ENCODE measurements at places on chromosomes 7 and 10.
A peak's percentile ranks its signal among the peaks of the same experiment; 100 is the strongest.

- peak; percentile 63 for DNase-seq
Observed at GRCh38 chr10:97981816-97982215, 48.6 kb downstream of the CRTAC1 start.

- DNase-seq = no peak
Observed at GRCh38 chr7:30278376-30278775, 6.0 kb upstream of the ZNRF2 start.

DNA sequence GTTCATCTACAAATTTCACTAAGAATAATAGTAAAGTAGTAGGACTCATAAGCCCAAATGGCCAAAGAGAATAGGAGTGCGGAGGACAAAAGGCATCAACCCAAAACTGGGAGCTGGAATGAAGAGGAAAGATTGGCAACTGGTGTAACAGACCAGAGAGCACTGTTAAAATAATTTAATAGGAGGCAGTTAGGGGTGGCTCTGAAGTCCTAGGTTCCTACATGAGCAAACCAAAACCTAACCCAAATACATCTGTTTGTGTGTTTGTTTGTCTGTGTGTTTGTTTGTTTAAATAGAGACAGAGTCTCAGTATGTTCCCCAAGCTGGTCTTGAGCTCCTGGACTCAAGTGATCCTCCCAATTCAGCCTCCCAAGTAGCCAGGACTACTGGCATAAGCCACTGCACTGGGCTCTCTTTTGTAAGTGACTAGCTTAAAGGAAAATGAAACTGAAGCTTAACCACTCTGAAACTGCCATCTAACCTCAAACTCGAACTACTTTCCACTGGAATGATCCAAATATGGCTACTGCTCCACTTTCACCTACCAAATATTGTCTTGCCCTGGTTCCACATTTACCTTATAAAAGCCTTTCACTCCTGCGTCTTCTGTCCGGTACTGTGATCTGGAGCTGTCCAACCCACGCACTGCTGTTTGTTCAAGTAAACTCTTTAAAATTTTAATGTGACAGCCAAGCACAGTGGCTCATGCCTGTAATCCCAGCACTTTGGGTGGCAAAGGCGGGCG is 94.9 kb downstream of the AKR1D1 start:
- DNase-seq = peak; percentile 88

- DNase-seq = no peak
Observed at GRCh38 chr10:12842310-12842709, 159.2 kb downstream of the CCDC3 start.

DNA sequence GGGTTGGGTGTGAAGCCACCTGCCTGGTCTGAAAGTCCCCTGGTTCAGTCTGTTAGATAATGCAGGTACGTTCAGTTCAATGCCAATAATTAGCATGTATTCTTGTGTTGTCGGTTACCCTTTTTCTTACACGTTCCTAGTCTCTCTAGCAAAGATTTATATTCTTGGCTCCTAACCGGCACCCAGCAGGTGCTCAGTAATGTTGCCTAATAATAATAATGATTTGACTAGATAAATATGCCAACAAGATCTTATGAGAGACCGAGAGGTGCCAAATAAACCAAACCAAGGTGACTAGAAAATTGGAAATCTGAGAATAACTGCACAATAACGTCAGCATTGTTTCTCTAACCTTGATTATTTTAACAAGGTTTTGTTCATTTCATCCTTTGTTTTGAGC is 1.1 kb upstream of the SMIM30 start:
- DNase-seq = no peak

GRCh38 chr7:4682621-4683042 is 537 bp downstream of the FOXK1 start:
- DNase-seq = peak; percentile 42

- DNase-seq = no peak
Observed at GRCh38 chr10:126803394-126803793, 101.8 kb upstream of the DOCK1 start.

DNA sequence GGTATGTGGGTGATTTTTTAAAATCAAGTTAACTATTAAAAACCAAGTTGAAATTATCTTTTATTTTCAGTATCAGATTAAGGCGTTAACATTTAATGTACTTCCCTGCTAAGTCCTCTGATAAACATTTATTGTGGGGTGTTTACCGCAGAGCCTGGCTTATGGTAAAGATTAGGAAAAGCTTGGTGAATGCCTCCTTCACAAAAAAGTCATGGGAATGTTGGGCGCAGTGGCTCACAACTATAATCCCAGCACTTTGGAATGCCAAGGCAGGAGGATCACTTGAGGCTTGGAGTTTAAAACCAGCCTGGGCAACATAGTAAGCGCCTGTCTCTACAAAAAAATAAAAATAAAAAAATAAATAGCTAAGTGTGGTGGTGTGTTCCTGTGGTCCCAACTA is 53.3 kb downstream of the WAC start:
- no peak for DNase-seq

- DNase-seq = no peak
Observed at GRCh38 chr7:96244244-96244991, 77.5 kb downstream of the SLC25A13 start.

- DNase-seq = no peak
Observed at GRCh38 chr10:61621605-61622051, 41.1 kb upstream of the CABCOCO1 start.

- no peak for DNase-seq
Observed at GRCh38 chr10:121952226-121952625, 22.8 kb downstream of the NSMCE4A start.

GRCh38 chr7:140451716-140452115 is 27.6 kb downstream of the MKRN1 start:
- DNase-seq = no peak

GRCh38 chr10:59337201-59337652 is 25.1 kb downstream of the FAM13C start:
- no peak for DNase-seq

GRCh38 chr7:148901178-148901577 is 17.1 kb upstream of the EZH2 start:
- no peak for DNase-seq

DNA sequence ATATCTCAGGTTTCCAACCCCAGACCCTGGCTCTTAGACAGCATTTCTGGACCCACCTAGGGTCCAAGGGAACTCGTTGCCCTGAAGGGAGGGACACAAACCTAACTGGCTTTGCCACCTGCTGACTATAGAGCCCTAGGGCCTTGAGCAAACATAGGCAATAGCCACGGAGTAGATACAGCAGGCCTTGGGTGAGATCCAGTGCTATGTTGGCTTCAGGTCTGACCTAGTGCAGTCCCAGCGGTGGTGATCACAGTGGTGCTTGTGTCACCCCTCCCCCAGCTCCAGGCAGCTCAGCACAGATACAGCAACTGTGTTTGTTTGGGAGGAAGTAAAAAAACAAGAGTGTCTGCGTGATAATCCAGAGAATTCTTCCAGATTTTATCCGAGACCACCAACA is 9.7 kb upstream of the TNKS2 start:
- no peak for DNase-seq

DNA sequence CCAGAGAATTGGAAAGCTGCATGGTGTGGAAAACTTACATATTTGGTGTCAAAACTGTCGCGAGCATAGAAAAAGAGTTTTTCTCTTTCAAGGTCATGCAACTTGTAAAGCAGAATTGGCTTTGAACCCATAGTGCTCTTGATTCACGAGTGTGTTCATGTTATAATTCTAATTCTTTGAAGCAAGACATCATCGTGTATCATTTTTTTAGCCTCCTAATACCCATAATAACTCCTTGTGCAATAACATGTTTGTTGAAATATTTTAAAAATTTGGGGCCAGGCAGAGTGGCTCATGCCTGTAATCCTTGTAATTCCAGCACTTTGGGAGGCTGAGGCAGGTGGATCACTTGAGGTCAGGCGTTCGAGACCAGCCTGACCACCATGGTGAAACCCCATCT is 4.2 kb downstream of the CCL24 start:
- no peak for DNase-seq

DNA sequence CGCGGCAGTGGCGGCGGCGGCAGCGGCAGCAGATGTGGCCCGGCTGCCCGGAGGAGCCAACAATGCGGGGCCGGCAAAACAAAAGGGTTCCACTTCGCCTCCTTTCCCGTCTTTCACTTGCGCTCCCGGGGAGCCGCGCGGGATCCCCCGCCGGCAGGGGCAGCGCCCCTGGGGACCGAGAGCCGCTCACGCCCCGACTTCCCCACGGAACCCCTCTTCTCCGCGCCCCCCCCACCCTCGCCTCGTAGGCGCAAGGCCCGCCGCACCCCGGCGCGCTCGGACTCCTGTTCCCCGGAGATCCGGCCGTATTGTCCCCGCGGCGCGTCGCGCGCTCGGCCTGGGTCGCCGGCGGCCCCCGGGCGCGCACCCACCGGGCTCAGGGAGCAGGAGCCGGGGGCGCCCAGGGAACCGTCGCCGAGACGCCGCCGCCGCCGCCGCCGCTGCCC is 854 bp downstream of the CTBP2 start:
- no peak for DNase-seq

DNA sequence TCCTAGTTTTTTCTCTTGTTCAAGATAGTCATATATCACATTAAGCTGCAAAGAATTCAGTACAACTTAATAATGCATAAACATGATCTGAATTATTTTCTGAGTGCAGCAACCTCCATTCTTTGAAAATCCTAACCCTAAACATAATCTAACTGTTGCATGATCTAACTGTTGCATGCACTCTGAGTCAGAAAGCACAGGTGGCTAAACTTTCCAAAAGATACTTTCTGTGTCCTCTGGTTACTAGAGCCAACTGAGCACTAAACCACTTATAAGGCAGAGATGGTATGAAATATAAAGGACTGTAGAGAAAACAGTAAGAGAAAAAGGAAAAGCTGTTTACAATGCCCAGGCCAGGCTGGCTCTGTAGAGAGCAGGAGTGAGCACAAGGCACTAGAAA is 23.0 kb upstream of the FAM133B start:
- no peak for DNase-seq

GRCh38 chr10:88179831-88180230 is 316.4 kb downstream of the PTEN start:
- no peak for DNase-seq

DNA sequence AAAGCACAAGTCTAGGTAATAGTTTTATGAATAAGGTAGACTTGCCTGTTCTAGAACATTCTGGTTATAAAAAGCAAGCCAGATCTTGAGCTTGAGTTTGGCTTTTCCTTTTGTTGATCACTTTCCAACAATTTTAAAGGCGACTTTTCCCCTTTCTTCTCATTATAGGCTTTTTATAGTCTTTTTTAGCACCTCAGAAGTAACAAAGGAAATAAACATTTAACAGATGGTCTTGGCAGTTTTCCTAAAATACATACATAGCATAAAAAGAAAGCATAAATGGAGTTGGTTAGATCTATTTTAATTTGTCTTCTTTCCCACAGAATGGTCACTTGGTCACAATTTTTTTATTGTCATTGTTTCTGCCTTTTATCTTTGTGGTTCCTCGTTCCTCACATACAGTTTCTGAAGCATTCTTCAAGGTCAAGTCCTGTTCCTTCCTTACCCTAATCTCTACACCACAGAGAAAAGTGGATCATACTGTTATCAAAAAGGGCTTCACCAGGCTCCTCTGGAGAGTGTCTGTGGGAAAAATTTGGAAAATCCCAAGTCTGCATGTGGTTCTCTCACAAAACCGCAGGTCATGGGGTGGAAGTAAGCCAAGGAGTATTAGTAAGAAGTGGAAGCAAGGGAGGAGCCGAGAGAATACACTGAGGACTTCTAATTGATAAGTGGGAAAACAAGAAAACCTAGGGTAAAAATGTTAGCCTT is 31.3 kb downstream of the THNSL1 start:
- no peak for DNase-seq

DNA sequence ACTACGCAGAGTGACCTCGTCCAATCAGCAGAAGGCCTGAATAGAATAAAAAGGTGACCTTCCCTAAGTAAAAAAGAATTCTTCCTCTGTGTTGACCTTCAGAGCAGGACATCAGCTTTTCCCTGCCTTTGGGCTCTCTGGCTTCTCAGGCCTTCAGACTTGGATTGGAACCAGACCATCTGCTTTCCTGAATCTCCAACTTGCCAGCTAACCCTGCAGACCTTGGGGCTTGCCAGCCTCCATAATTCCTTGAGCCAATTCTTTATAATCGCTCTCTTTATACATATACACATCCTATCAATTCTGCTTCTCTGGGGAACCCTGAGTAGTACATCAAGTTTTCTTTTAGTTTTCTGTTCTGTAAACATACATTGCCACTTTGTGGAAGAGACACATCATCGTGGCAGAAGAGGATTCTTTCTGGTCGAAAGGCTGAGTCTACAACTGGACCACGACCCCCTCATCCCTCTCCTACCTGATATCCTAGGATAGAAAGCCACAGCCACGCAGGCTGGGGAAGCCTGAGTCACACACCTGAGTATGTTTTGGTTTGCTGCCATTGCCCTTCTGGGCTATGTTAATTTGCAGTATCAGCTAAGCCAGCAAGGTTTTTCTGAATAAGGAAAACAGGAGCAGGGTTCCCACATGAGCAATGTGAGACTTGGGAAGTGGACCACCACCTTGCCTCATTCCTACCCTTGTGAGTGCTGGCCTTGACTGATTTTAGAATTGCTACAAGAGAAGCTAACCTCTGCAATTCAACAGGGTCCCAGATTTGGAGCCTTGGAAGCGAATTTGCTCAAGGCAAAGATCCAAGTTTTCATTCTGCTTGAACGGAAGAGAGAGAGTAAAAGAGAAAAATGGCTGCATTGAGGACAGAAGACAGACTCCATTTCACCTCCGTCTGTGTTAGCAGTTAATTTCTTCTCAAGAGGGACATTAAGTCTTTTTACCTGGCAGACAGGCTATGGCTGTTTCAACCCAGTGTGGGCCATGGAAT is 445.2 kb upstream of the FZD8 start:
- DNase-seq = no peak

GRCh38 chr10:110075686-110076085 is 67.9 kb downstream of the ADD3 start:
- DNase-seq = no peak

DNA sequence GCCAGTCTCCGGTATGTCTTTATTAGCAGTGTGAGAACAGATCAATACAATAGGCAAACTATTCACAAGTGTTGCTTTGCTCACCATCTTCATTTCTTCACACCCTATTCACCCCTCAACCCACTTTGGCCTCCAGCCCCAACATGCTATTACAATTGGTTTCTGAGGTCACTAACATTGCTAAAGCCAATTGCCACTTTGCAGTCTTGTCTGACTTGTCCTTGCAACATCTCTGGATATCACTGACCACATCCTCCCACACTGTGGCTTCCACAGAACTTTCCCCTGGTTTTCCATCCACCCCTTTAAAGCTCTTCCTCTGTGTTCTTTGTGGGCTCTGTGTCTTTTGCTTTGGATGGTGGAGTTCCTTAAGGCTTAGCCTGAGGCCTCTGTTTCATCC is 5.2 kb upstream of the APBB1IP start:
- no peak for DNase-seq
